Esophagus muscularis mucosa (tissue), 4 donors: ENCODE measurements at places on chromosomes 4 and X.

- no peak for DNase-seq
Observed at GRCh38 chr4:100466501-100466900, 51.3 kb downstream of the EMCN start.

GRCh38 chr4:153649572-153649991 is 34.5 kb upstream of the TLR2 start:
- DNase-seq = no peak

DNA sequence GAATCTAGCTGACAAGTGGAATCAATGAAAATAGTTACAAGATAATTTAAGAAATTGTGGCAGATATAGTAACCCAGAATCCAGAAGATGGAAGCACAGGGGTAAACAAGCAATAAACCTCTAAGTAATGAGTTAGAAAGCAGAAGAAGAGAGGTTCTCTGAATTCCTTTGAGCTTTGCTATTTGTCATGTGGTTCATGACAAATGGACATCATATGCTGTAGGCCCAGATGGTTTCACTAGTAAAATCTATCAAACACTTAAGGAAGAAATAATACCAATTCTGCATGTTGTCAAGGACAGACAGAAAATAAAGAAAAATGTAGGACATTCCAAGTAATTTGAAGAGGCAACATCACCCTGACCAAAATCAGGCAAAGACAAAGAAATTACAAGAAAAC is 480.8 kb upstream of the INTU start:
- DNase-seq = no peak

- no peak for DNase-seq
Observed at GRCh38 chrX:13078739-13079444, 34.5 kb upstream of the FAM9C start.

DNA sequence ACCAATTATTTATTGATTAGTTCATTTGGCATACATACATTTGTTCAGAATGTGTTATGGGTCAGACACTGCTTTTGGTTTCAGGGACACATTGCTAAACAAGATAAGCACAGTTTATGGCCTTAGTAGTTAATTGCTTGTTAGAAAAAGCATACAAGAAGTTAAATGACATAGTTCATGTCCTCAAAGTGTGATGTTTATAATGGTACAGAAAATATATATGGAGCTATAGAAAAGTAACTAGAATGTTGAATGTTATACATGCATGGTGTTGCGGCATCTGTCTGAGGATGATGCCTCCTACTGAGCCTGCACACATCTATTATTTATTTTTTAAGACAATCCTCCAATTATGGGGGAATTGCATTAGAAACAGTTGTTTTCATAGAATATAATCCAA is 1476.3 kb upstream of the PCDH7 start:
- DNase-seq = no peak

DNA sequence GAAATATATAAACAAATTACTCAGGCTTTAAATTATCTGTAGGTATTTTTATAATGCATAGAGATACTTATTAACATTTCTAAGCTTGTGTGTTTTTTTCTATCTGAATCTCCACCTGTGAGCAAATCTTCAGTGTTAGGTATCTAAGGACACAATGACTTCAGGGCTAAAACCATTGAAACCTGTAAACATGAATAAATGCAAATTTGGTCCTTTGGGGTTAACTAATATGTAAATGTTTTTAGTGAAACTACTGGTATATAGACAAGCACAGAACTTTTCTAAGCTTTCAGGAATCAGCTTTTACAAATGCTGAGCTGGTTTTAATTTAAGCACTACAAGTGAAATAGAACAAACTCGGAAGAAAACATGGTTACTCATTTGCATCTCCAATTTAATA is 147.9 kb downstream of the FBXO8 start:
- DNase-seq = no peak

- no peak for DNase-seq
Observed at GRCh38 chr4:111027526-111027925, 404.6 kb upstream of the PITX2 start.
